ENCODE measurements at places on chromosomes 13 and 19.

DNA sequence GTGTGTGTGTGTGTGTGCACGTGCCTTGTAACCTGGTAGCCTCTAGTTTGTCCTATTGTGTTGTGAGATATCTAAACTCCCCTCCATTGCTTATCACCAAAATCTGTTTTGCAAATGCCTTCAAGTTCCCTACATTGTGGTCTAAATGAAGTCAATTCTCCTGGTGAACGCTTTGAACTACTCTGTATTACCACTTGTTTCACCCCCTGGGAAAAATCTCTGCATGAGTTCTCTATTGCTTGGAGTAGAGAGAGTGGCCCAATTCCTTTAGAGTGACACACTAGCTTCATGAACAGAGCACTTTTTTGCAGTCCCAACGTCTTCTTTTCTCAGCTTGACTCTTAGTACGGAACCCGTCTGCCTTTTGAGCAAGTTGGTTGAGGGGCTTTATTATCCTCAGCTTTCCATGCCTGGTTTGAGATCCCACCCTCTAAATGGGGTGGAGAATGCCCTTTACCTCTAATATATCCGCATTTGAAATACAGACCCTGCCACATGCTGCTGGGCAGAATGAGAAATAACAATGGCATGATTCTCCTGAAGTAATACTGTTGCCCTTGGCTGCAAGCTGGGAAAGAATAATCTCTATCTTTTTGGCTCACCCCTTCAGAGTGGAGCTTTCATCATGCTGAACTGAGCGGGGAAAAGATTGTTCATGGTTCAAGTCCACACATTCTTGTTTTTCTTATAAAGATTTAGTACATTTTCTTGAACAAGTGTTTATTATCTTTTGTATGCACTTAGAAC, 2545.3 kb downstream of the PCDH9 start:
- no peak for DNase-seq

- DNase-seq: no peak
Observed at GRCh38 chr13:92768602-92769001, 458.0 kb upstream of the GPC6 start.

GRCh38 chr19:2602391-2603181, 99.9 kb downstream of the GNG7 start:
- DNase-seq: no peak

GRCh38 chr19:47404334-47405196, 14.8 kb downstream of the MEIS3 start:
- no peak for DNase-seq

- peak; percentile 58 for DNase-seq
Observed at GRCh38 chr19:43469160-43469480, 3.7 kb upstream of the LYPD3 start.

GRCh38 chr13:53189162-53189561, 160.5 kb downstream of the OLFM4 start:
- DNase-seq: no peak

DNA sequence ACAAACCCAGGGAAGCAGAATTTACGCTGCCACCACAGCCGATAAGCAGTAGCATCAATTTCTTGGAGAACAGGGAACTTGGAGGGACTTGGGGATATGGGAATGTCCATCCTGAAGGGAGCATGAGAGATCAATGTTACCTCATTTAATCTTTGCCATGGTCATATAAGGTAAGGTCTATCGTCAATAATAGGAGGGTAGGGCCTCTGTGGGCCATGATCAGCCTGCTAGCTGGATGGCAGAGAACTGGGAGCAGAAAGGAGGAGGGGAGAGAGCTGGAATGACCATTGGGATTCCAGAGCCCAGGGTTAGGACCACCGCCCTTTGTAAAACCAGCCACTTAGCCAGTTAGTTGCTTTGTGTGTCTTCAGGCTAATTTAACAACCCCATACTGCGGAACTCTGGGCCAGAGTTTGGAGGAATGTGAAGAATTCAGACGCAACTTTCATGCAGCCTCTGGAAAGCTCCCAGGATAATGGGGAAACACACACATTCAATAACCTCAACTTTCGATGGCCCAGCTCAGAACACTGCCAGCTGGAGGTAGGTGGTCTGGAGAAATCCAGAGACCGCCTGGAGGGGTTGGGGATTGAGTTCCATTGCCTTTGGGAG, 40.3 kb downstream of the ZNF557 start:
- no peak for DNase-seq

- no peak for DNase-seq
Observed at GRCh38 chr19:30235946-30236345, 136.2 kb upstream of the ZNF536 start.

GRCh38 chr13:37326334-37326733, 220.9 kb upstream of the CSNK1A1L start:
- DNase-seq: no peak

DNA sequence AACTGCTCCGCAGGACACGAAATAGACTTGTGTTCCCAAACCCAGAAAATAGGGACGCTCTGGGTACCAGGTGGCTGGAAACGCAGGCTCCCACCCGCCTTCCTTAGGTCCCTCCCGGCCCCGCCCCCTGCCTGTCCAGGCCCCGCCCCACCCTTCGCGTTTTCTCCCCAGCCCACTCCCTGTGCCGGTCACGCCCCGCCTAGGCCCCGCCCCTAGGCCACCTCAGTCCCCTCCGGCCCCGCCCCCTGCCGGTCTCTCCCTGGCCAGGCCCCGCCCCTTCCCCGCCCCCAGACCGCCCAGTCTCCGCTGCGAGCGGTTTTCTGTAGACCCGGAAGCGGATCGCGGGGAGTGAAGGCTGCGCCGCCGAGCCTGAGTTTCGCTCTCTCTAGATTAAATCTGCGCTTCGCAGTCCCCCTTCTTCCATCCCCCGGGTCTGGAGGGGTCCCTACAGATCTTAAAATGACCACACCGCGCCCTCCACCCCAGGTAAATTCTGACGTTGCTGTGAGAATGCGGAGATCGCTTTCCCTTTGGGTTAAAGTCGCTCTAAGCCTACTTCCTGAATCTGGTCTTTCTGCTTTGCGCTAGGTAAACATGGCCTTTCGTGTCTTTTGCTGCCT, 3.7 kb upstream of the ZNF665 start:
- peak; percentile 96 for DNase-seq

- no peak for DNase-seq
Observed at GRCh38 chr19:52943884-52944643, 18.6 kb downstream of the ZNF816 start.

DNA sequence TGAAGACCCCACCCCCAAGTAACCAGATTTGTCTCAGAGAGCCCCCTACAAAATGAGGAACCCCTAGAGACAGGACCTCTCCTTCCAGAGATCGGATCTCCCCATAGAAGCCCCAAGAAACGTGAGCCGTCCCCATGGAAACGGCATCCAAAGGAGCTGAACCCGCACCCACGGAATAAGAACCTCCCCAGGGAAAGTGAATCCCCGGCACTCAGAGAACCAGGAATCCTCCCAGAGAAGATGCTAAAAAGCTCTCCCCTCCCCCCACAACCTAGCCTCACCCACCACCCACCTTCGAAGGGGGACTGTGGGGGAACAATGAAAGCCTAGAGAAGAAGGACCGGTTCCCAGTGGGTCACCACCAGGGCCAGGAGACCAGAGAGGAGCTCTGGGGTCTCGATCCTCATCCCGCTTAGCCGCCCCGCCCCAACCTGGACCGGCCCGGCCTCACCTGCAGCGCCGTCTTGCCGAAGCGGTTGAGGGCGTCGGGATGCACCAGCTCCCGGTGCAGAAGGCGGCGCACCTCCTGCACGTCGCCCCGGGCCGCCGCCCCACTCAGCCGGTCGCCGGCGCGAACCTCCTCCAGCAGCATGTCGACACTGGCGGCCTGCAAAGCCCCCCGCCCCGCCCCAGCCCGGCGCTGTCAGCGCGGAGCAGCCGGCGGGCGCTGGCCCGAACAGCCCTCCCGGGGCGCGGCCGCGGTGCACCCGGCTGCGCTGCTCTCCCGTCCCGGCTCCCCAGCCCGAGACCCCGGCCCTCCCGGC, 535 bp downstream of the CDKN2D start:
- DNase-seq: peak; percentile 10

DNA sequence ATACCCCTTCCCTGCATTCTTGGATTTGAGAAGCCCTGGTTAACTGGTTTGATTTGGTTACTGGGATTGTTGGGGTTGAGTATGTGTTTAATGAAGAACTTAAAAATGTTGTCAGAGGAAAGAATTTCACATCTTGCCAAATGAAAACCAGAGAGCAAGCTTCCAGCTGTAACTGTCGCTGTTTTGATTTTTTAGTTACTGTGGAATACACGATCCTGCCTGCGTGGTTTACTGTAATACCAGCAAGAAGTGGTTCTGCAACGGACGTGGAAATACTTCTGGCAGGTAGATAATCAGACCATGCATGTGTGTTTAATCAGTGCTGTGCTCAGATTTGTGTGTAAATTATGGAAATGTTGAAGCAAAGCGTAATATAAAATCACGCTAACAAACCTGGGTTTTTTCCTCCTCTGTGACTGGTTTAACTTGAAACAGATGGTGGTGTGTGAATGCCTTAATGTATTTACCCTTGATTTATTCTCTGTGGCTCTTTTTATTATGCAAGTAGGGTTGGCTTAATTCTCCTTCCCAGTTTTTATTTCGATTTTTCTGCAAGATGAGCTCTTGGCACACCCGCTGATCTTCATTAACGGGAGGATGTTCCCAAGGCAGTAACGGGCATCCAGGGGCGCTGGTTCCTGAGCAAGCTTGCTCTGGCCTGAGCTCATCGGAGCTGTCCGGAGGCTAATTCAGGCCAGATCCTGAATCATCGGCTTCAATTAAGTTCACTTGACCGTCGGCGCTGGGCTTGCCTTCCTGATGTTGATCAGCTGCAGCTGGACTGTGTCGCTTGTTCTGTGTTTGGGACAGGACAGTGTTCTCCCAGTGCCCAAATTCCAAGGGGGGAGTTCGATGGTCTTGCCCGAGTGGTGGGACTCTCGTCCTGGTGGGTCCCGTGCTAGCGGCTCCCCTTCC, 16.0 kb downstream of the UPF1 start:
- DNase-seq: no peak

- DNase-seq: peak; percentile 30
Observed at GRCh38 chr19:6718741-6719539, 1.5 kb downstream of the C3 start.

DNA sequence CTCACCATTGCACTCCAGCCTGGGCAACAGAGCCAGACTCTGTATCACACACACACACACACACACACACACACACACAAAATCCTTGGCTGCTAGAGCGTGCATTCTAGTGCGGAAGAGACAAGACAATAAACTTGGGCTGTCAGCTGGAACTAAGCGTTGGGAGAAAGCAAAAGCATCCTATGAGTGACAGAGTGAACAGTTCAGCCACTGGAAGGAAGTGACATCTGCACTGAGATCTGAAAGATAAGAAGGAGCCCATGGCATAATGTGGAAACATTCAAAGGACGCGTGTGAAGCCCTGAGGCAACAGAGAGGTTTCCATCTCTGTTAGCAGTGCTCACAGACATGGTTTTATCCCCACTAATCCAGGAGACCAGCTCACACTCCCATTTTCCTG, 3.5 kb upstream of the SLC1A5 start:
- no peak for DNase-seq

- DNase-seq: no peak
Observed at GRCh38 chr13:20159646-20160305, 1.1 kb downstream of the GJA3 start.

DNA sequence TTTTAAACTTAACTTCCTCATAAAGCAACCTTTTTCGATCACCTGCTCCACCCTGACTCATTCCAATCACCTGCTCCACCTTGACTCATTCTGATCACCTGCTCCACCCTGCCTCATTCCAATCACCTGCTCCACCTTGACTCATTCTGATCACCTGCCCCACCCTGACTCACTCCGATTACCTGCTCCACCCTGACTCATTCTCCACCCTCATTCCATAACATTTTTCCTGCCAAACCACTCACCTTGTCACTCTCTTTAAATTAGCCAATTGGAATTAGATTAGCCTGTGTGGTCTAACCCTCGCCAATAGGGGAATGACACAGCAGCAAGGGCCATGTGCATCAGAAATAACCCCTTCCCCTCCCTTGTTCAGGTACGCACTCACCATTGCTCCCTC, 31.9 kb upstream of the ZNF83 start:
- no peak for DNase-seq

DNA sequence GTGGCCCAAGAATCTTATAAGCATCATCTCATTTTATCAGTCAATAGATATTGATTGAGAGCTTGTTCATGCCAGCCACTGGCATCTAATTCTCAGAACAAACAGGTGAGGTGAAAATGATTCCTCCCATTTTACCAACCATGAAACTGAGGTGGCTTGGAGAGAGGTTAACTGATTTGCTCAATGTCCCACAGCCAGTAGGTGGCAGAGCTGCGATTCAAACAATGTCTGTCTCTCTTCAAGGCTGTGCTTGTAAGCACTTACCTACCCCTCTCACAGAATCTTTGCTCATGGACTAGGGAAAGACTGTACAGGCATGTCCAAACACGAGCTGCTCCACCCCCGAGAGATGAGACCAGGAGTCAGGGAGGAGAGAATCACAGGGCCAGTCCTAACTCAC, 21.5 kb upstream of the GSX1 start:
- DNase-seq: peak; percentile 22

- no peak for DNase-seq
Observed at GRCh38 chr13:39106216-39107005, 68.2 kb downstream of the NHLRC3 start.

- DNase-seq: no peak
Observed at GRCh38 chr13:44649104-44649428, 72.9 kb upstream of the TSC22D1 start.

DNA sequence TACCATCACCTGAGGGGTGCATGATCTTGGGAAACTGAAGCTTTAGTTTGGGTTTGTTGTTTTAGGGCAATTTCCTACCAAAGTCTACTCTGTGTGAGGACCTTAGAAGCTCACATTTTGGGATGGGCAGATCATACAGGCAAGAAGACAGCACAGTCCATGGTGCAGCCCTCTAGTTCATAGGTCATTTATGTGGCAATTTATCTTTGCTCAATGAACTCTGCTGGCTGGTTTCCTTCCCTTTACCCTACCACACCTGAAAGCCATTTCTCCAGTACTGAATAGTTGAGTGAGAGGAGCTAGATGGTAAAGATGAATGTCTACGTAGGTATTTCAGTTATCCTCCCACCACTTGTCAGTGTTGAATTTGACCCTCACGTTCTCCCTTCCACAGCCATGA, 87.5 kb upstream of the KLF12 start:
- DNase-seq: no peak

DNA sequence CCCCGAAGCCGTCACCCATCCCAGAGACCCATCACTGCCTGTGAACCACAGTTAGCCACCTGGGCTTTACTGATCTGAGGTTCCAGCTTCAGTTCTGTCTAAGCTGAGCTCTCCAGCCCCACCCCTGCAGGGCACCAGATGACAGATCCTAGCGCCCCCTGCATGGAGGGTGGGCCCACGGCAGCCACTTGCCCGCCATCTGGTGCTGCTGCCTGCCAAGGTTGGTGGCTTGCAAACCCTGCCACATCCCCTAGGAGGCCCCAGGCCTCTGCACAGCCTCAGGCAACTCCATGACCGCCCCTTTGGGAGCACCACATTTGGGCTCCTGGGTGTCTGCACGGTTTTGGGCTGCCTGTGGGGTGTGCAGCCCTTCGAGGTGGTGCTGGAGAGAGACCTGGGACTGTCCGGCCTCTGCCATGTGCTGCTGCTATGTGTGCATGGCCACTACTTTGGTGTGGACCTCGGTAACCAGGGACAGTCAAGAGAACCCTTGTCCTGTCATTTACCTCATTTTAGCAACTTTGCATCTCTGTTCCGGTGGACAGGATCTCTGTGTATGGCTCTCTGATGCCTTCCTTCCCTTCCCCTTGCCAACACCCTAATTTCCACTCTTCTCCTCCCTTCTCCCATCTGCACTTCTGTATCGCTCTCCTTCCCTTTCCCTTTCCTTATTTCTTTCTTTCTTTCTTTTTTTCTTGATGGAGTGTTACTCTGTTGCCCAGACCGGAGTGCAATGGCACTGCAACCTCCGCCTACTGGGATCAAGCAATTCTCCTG, 17.4 kb upstream of the SDHAF1 start:
- peak; percentile 27 for DNase-seq
